ENCODE measurements at places on chromosomes 3 and 15.

GRCh38 chr3:78258798-78259197, 1218.9 kb downstream of the ROBO2 start:
- DNase-seq = no peak

GRCh38 chr3:79516795-79517194, 251.0 kb downstream of the ROBO1 start:
- DNase-seq = no peak

GRCh38 chr3:12188328-12188648, 29.6 kb upstream of the TIMP4 start:
- no peak for DNase-seq

- DNase-seq = no peak
Observed at GRCh38 chr15:98604983-98605382, 43.4 kb upstream of the IGF1R start.

- DNase-seq = no peak
Observed at GRCh38 chr3:184339001-184339400, 1.6 kb downstream of the FAM131A start.

- DNase-seq = no peak
Observed at GRCh38 chr3:172711454-172711795, 558 bp upstream of the NCEH1 start.

GRCh38 chr3:194867270-194867983, 181.7 kb downstream of the FAM43A start:
- no peak for DNase-seq

- DNase-seq = no peak
Observed at GRCh38 chr15:99098991-99099390, 5.9 kb upstream of the SYNM start.

- DNase-seq = no peak
Observed at GRCh38 chr3:13016083-13016720, 57.0 kb downstream of the IQSEC1 start.

- no peak for DNase-seq
Observed at GRCh38 chr3:14880447-14881106, 61.8 kb downstream of the FGD5 start.

- no peak for DNase-seq
Observed at GRCh38 chr15:45855210-45855906, 220.5 kb downstream of the SQOR start.
